ENCODE measurements at places on chromosomes 12 and 14.

DNA sequence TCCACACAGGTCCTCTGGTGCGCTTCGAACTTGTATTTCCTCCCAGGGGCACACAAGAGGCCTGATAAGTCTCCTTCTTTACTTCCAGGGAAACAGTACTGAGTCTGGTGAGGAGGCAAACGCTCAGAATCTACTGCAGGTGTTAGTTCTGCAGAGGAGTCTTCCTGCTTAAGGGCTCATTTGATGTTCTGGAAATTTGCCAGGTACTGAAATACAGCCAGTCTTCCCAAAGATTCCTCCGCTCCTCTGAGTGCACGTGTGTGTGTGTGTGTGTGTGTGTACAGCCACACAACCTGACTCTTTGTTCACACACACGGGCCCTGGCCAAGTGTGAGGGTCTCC lies 92.0 kb downstream of the FBXL14 start:
- DNase-seq, result no peak

DNA sequence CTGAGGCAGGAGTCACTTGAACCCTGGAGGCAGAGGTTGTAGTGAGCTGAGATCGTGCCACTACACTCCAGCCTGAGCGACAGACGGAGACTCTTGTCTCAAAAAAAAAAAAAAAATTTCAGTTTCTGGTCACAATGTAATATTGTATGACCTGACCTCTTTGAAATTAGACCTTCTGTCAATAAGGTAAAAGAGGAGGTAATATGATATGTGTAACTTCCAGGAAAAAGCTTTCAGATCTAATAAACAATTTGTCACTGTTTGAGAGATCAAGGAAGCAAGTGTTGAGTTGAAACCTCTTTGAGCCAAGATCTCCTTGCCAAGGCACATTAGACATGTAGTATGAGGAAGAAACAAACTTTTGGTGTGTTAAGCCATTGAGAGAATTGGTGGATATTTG lies 101.7 kb upstream of the ATF7IP start:
- no peak for DNase-seq

DNA sequence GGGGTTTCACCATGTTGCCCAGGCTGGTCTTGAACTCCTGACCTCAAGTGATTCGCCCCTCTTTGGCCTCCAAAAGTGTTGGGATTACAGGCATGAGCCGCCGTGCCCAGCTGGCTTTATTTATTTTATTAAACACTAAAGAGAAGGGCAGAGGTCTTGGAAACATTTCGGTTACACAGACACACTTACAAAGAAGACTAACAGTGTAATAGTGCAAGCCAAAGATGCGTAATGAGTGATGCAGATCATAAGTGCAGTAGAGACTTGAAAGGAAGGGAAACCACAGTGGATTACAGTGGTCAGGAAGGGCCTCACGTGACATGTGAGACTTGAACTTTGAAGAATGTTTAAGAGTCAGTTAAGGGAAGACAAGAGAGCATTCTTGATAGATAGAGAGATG lies 33.9 kb upstream of the CDK17 start:
- DNase-seq, result peak; percentile 85

DNA sequence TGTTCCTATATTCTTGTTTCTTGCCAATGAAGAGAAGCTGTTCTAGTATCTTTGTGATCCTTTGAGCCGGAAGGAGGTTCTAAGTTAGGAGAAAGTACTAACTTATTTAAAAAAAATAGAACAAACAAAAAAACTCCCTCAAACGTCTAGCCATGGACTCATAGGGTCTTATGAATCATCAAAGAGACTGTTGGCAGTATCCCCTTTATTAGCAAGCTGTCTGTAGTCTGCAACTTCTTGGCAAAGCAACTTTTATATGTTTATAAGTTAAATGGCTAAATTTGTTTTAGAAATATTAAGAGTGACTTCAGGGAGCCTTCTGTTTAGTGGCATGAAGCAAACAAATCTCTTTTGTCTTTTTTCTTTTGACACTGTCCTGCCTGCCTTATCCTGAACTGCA lies 291.9 kb downstream of the FUT8 start:
- no peak for DNase-seq

DNA sequence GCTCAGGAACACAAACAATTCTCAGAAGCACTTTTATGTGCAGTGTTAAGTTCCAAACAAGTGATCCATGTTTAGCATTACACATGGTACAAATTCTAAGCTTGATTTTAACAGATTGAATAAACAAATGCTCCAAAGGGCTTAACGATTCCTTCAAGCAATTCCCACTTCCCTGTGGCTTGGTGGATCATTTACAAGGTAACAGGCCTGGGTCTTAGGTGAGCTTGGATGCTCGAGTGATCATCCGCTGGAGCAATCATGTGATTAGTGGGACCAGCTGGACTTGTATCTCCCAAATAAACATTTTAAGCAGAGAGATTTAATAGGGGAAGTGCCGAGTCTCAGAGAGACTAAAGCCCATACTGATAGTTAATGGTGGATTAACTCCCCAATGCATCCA lies 70.7 kb downstream of the CALM1 start:
- DNase-seq, result no peak

- DNase-seq, result peak; percentile 96
Measured at GRCh38 chr12:31896514-31897039, 62.6 kb upstream of the RESF1 start.

GRCh38 chr12:96261557-96261956 lies 67.4 kb downstream of the ELK3 start:
- no peak for DNase-seq

GRCh38 chr14:51504669-51505068 lies 147.0 kb upstream of the FRMD6 start:
- no peak for DNase-seq

- no peak for DNase-seq
Measured at GRCh38 chr12:12925388-12925787, 26.6 kb downstream of the GPRC5D start.

- DNase-seq, result peak; percentile 7
Measured at GRCh38 chr14:45089813-45090212, 5.9 kb downstream of the PRPF39 start.

DNA sequence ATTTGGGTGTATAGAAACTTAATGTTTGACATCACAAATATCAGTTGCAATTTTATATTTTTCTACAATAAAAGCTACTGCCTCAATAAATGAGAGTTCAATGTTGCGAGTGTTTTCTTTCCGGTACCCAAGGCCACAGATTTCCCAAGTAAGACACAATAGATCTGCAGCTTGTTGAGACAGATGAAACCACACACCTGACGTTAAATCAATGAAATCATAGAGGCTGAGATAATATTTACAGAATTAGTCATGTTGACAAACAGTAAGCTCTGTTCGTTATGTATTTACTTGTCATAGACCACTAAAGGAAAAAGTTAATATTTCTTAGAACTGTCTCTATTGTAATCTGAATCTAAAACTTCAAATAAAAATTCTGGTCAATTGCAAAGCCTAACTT lies 49.2 kb upstream of the PTHLH start:
- no peak for DNase-seq

- DNase-seq, result peak; percentile 88
Measured at GRCh38 chr12:116559162-116559935, at the start of gene MAP1LC3B2. Gene MAP1LC3B2, plus strand, starts transcription at chr12:116559381. Its CDS starts 16,562 bp downstream, at chr12:116575943.

DNA sequence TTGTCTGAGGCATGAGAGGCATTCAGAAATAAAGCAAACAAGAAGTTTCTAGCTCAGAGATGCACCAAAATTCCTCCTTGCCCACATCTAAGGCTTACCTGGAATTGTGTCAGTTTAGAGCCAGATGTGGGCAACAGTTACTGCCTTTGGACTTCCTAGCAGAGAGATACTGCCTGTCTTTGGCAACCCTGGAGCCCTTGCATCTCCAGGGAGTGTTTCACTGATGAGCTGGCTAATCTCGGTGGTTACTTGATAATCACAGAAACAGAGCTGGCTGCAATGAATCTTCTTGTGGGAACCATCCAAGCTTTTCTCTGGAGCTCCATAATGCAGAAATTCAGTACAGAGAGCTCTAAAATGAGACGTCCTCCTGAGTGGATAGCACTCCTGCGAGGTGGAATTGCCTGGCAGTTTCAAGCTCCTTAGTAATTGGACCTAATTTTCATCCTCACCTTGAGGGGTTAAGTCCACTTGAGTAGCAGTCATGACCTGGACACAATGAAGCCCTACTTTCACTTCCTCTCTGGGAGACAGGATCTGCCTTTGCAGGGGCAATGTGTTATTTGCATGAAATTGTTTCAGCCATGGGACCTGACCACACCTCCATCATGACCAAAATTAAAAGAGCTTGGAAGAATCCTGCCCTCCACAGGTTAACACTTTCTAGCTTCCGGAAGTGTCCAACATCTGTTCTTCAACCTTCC lies 108.8 kb upstream of the ARHGAP5 start:
- DNase-seq, result no peak

GRCh38 chr14:72495668-72496067 lies 398.2 kb downstream of the DPF3 start:
- DNase-seq, result no peak

- DNase-seq, result no peak
Measured at GRCh38 chr12:116210131-116210530, 67.4 kb downstream of the MED13L start.

- no peak for DNase-seq
Measured at GRCh38 chr12:26539131-26539530, 293.9 kb downstream of the ITPR2 start.

DNA sequence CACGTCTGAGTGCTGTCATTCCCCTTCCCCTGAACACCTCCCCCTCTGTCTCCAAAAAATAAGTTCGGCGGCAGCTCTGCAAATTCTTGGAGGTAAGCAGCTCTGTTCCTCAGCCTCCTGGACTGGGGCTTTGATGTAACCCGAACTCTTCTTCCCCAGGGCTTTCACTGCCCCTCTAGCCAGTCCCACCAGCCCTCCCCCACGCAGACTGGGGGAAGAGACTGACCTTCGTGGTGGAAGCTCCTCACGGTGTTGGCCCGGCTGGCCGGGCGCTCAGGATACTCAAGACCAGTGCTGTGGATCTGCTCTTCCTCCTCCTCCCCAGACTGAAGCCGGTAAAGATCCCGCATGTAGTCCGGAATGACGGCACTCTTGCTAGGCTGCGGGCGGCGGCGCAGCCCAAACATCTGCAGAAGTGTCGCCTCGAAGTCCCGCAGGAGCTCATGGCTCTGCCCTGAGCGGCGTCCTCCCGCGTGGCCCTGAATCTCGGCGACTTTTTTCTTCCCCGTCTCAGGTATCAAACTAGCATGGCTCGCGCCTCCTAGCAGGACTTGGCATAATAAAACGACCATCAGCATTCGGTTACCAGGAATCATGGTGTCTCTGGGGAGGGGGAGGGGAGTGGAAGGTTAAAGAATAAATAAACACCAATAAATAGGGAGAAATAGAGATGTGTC lies 4.9 kb downstream of the BMP4 start:
- no peak for DNase-seq

- no peak for DNase-seq
Measured at GRCh38 chr12:72282721-72283120, 10.6 kb downstream of the TRHDE start.

- DNase-seq, result no peak
Measured at GRCh38 chr12:5521456-5522325, 89.8 kb downstream of the NTF3 start.

GRCh38 chr12:94948232-94948810 lies 55.2 kb downstream of the NDUFA12 start:
- DNase-seq, result no peak

DNA sequence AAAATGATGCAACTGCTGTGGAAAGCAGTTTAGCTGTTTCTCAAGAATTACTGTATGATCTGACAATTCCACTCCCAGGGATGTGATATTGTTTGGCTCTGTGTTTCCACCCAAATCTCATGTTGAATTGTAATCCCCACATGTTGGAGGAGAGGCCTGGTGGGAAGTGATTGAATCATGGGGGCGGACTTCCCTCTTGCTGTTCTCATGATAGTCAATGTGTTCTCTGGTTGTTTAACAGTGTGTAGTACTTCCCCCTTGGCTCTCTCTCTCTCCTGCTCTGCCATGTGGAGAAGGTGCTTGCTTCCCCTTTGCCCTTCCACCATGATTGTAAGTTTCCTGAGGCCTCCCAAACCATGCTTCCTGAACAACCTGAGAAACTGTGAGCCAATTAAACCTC lies 93.4 kb upstream of the CPM start:
- no peak for DNase-seq

- DNase-seq, result no peak
Measured at GRCh38 chr12:4191642-4192041, 81.9 kb upstream of the CCND2 start.

GRCh38 chr14:39430762-39431415 lies 1.3 kb downstream of the FBXO33 start:
- DNase-seq, result no peak

DNA sequence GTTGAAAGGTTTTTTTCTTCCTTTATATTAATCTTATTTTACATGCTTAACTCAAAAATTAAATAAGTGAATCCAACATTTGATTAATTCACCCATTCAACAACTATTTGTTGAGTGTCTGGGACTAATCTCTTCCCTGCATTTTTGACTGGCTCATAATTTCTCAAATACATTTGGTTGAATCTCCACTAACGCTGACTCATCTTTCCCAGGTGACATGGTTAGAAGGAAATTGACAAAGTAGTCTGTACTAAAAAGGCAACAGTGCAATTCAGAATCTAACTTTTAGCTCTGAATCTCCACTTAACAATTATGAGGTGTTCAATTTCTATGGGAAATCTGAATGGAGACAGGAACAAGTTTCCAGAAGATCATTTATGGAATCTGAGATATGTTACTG lies 88.9 kb downstream of the LIN7A start:
- DNase-seq, result no peak

- DNase-seq, result no peak
Measured at GRCh38 chr14:32341947-32342846, 13.1 kb downstream of the AKAP6 start.

- DNase-seq, result no peak
Measured at GRCh38 chr12:94191023-94191422, 42.6 kb downstream of the PLXNC1 start.

GRCh38 chr14:104576232-104576969 lies 3.2 kb upstream of the C14orf180 start:
- no peak for DNase-seq

DNA sequence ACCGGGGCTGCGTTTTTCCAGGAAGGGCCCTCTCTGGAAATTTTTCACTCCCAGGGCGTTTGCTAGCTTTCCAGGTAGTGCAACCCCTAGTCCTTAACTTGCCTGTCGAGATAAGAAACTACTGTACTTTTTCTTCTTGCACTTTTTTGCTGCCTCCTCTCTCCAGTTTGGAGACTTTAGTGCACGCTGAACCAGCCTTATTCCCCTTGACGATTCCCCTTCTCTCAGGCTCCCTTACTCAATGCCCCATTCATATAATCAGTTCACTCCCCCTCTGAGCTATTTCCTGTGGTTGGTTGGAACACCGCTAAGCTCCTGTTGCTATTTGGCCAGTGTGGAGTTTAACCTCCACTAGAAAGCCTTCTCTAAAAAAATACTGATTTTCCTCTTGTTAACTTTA lies 682 bp downstream of the CREBL2 start:
- DNase-seq, result peak; percentile 44

GRCh38 chr14:92035890-92036289 lies 4.0 kb downstream of the TRIP11 start:
- DNase-seq, result no peak

GRCh38 chr12:13126494-13126893 lies 23.0 kb upstream of the GSG1 start:
- no peak for DNase-seq

DNA sequence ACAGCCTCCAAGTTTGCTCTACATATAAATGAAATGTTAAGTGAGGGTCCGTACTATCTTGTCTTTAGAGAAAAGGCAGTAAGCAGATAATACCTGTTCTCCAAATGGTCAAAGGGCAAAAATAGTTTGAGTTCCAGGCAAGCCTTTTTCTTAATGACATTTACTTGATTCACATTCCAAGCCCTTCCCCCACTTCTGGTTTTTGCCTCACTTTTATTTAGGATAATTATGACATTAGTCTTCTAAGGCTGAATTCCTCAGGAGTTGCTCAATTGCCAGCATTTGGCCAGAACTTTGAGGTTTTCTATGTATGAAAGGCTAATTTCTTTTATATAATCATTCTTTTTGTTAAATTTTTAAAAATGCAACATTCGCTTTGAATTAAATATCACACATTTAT lies 62.5 kb upstream of the DUSP6 start:
- no peak for DNase-seq

Measured in CD4-positive, alpha-beta T cell treated with Interleukin-6 at 100 ng/mL for 8 hours (primary cell).